Regular cardiac myocyte (primary cell): ENCODE measurements at places on chromosomes 1 and 21. TPM values are rescaled to one million over a fixed set of nuclear protein-coding genes. Genes with fewer than 3 reads are reported as not detected.

Gene S100A8
- total RNA-seq, result not detected in 2 replicates

Gene PODN
- 5.6 and 22.3 TPM in 2 replicates for total RNA-seq

Gene ARHGAP29
- 60.3 and 96.6 TPM in 2 replicates for total RNA-seq

Gene IBA57
- total RNA-seq, result 2.3 and 4.0 TPM in 2 replicates

Gene TTC4
- total RNA-seq, result 25.4 and 30.9 TPM in 2 replicates

Gene HLX
- 9.6 and 18.9 TPM in 2 replicates for total RNA-seq
